Dermis blood vessel endothelial cell (primary cell): ENCODE measurements at places on chromosomes 2 and 18. TPM values are rescaled to one million over a fixed set of nuclear protein-coding genes. Genes with fewer than 3 reads are reported as not detected.

The TMEM247 gene
- total RNA-seq, result not detected in 2 replicates

The INHBB gene
- 8.5 and 11.8 TPM in 2 replicates for total RNA-seq

DNA sequence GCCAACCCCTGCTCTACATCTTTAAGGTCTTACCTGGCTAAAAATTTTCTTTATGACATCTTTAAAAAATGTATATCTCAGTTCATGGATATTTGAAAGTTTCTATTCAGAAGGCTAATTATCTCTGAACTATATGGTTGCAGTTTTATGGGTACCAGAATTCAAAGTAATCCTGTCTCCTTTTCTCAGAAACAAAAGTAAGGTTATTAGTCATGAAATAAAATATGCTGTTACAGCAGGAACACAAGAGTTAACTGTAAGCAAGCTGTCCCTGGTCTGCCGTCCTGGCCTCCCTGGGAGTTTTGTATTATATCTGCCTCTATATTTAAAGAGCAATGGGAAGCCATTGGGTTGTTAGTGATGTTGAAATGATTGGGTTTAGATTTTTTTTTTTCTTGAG is 34.0 kb downstream of the SLC4A1AP start:
- no peak for DNase-seq

GRCh38 chr18:58402247-58402646 is 226.6 kb downstream of the ALPK2 start:
- peak; percentile 71 for DNase-seq

The RND3 gene
- total RNA-seq, result 53.1 and 66.5 TPM in 2 replicates

DNA sequence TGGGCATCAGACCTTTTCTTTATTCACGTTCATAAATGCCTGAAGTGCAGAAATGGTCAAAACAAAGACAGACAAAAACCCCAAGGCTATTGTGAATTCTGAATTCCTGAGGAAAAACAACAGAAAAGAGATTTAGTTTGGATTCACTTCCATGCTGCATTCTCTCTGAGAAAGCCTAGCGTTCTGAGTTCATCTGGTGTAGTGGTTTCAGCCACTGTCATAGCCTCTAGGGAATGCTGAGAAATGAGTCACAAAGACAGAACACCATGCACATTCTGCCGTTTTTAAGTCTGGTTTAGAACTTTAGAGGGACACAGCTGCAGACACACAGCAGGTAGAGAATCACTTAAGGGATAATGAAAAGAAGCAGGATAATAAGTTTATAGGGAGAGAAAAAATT is 93.8 kb downstream of the LRP1B start:
- no peak for DNase-seq

GRCh38 chr2:219560893-219561178 is 10.5 kb downstream of the OBSL1 start:
- DNase-seq, result no peak

The EGR4 gene
- not detected in 2 replicates for total RNA-seq

The RESP18 gene
- not detected in 2 replicates for total RNA-seq
